ENCODE measurements at places on chromosomes 4 and X. TPM values are rescaled to one million over a fixed set of nuclear protein-coding genes. Genes with fewer than 3 reads are reported as not detected.

- no peak for DNase-seq
These were observed 101.4 kb upstream of the GPC4 start for GRCh38 chrX:133516686-133517085.

DNA sequence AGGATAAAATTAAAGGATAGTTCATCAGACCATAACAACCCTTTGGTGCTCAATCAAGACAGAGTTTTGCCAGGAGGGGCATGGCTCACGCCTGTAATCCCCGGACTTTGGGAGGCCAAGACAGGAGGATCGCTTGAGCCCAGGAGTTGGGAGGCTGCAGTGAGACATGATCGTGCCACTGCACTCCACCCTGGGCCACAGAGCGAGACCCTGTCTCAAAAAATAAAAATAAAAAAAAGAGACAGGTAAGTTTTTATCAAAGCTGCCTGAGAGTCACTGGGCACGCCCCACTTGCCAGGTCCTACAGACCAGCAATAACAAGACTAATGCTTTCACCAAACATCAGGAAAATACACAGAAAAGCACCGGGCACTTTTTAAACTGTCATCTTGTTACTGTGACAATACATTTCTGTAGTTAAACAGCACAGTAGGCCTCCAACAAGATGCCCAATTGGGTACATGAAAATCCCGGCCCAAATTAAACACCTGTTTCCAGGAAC lies 765 bp downstream of the CFAP97 start:
- DNase-seq: no peak

DNA sequence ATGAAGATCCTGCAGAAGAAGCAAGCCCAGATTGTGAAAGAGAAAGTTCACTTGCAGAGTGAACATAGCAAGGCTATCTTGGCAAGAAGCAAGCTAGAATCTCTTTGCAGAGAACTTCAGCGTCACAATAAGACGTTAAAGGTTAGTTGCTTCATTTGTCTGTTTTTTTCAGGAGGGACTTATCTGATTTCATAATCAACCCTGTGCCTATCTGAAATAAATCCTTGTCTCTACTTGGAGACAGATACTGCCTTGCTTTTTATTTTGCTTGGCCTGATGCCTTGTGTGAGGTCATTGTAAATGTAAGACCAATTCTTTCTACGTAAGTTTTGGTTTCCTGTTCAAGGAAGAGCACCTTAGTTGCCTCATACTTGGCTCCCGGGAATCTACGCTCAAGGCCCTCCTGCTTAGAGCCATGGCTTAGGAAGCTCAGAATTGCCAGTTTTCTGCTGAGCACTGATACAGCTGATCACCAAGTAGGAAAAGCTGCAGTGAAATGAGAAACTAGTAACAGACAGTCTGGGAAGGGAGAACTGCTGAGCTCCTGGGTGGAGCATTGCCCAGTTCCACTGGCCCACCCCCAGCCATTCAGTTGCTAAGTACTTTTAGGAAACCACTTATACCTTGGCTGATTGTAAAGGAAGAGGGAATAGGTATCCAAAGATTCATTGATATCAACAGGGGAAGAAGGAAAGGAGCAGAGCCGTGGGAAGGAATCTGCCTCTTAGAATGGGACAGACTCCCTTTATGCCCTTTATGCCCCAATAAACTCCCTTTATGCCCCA lies 41.8 kb downstream of the RBBP7 start:
- no peak for DNase-seq

DNA sequence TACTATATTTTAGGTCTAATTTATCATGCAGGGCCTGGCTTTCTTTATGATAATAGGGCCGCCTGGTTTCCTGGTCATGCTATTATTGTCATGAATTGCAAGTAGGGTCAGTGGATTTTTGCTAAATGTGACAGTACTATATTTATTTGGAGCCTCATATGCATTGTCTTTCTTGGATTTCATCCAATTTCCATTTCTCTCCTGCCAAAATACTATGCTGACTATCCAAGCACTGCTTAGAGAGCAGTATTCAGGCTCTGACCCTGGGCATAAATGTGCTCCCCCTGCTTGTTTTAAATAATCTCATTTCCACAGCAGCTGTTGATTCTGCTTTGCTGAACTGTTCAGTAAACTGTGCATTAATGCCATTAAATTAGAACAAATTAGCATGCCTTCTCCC lies 269.3 kb downstream of the GPM6A start:
- DNase-seq: no peak

DNA sequence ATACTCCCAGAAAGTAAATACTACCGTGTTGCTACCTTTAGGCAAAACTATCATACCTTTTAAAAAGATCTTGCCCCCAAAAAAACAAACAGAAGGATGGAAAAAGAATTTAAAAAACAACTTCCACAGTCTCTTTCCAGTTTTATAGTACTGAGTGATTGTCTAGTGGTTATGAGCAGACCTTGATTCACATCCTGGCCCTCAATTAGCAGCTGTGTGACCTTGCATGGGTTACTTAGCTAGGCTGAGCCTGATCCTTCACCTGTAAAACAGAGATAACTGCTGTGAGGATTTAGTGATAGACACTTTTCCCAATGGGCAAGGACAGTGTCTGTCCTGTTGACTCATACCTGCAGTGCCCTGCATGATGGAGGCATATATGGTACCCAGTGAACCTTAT lies 49.0 kb downstream of the SMAD1 start:
- no peak for DNase-seq

DNA sequence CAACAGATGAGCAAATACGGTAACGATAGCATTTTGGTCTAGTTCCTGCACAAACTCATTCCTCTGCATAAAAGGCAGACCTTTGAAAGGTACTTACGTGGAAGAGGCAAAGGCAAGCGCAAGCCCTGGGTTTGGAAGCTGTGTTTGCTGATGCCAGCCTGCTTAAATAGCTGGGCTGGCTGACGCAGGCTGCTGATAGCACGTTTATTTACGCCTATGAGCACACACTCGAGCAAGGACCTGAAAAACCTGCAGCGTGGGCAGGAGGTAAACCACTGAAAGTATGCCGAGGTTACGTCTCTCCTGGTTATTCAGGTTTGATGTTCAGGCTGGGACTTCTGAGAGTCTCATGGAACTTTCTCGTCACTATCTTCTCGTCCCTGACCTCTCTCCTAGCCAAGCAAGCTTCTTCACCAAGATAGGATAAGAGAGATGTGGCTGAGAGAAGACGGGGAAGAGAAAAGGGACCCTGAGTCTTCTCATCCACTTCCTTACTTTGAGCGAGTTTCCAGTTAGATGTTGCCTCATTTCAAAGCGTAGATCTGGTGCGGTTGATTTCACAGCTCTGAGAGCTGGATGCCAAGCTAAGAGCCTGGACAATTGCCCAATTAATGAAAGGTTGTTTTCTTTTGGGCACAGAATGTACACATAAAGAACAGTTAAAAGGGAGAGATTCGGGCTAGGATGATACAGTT lies at the start of gene HOPX:
HOPX (minus strand) TSS at position 139 of the 695 bp plus-strand sequence. CDS start 23,480 bp downstream, outside the sequence.
- no peak for DNase-seq

DNA sequence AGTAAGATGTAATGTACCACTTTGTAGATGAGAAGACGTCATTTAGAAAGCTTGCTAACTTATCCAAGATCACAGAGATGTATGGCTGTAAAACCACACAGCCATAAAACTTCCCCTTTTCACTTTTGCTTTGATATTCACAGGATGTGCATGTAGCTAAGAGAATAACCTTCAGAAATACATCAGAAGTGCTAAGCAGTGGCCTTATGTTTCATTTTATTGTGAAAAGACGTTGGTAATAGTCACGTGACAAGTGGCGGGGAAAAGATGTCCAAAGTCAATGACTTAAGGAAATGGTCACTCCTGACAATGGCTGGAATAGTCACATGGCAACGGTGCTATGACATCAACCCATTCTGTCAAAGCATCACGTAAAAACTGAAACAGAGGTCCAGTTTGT lies 12.9 kb upstream of the WDR17 start:
- no peak for DNase-seq

DNA sequence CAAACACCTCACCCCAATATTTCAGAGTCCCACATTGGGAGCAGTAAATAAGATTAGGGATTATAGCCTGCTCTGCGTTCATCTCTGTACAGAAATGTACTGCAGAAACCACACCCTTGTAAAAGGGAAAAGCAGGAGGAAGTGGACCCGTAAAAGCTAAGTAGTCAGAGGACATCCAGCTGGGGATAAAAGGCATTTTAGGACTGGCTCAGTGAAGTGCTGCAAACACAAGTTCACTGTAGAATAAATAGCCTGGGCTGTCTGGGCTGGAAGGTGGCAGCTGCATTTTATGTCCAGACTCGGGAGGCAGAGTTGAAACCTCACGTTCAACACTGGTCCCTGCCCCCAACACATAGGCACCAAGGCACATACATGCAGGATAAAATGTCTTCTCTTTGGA lies 178.7 kb upstream of the FAT1 start:
- peak; percentile 45 for DNase-seq

- DNase-seq: no peak
These were observed 32.2 kb downstream of the TBC1D14 start for GRCh38 chr4:6941796-6942195.

- DNase-seq: no peak
These were observed 47.9 kb downstream of the CHIC2 start for GRCh38 chr4:54016504-54016903.

DNA sequence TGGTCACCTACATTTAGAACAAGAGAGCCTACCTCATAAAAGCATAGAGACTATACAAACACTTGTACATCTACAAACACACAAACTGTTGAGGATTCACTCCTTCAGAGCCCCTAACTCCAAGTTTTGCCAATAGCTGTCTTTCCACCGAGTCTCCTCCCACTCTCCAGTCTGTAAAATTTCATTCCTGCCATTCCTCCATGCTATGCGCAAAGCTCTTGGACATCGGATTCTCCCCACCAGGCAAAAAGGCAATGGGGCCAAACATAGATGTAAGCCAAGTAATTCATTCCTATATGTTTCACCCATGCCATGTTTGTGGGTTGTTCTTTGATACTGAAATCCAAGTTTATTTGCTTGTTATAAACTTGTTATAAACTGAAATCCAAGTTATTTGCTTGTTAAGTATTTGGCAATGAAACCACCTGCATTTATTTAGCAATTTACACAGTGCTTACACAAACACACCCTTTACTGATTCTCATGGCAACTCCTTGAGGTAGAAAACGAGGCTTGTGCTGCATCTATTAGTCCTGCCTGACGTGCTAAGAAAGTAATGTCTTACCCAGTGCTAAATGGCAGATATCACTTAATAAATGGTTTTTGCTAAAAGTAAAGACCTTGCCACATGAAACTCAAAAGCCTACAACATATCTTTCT lies 91.1 kb downstream of the SCFD2 start:
- no peak for DNase-seq

DNA sequence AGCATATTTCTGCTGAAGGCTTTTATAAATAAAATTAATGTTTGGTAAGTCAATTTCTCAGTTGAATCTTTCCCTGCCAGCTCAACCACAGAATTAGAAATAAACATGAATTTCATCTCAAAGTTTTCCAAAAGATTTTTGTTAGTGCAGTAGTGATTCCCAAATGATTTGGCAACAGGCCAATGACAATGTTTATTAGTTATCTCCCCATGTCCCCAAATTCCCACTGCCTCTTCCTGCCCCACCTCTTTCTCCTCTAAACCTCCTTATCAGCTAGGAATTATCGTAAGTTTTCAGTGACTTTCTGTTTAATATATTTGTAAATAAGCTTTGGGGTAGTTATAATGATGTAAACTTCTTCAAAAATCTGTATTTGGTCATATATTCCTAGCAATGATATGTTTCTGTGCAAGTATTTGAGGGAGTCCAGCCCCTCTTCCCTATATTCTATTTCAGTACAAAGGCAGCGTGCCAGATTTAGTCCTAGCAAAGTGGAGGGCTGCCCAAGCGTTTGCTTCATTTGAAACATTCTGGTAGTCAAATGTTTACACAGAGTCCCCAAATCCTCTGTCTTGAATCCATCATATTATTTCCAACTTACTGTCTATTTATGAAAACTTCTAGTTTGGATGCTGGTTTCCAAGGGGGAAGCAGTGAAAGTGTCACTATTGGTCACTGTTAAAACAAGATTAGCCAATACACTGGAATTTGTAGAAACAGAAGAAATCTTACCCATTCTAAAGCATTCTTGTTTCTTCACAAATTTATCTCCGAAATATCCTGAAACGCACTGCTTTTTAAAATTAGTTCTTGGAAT lies 33.7 kb upstream of the ANKRD50 start:
- DNase-seq: no peak

DNA sequence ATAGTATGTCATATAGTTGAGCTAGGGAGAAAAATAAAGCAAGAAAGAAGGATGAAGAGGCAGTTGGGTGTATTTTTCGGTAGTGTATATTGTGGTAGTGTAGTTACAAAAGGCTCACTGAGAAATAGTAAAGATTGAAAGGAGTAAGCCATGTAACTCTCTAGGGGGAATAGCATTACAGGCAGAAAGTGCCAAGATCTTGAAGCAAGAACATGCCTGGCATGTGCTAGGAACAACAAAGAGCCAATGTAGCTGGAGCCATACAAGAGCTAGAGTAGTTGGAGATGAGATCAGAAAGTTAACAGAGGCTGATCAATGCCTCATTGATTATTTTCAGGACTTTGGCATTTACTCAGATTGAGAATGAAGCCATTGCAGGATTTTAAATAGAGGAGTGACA lies 3.0 kb downstream of the ABCE1 start:
- DNase-seq: no peak

- DNase-seq: no peak
These were observed 191.6 kb upstream of the ANKRD50 start for GRCh38 chr4:124903995-124904722.

The STBD1 gene
- 16.2 TPM for total RNA-seq

The ASB12 gene
- not detected for total RNA-seq

The ACE2 gene
- 5.0 TPM for total RNA-seq

The NDUFA1 gene
- total RNA-seq: 61.1 TPM

The PDLIM3 gene
- 1,279 TPM for total RNA-seq

The SOX3 gene
- not detected for total RNA-seq

The TRIM75 gene
- total RNA-seq: not detected

The TCEAL2 gene
- 24.2 TPM for total RNA-seq

The BEX4 gene
- 66.8 TPM for total RNA-seq

The FAM9C gene
- not detected for total RNA-seq

The HNRNPDL gene
- 227 TPM for total RNA-seq

The KDR gene
- 104 TPM for total RNA-seq

The ADAM29 gene
- total RNA-seq: not detected

The CSAG2 gene
- total RNA-seq: not detected

The BTK gene
- 5.3 TPM for total RNA-seq

The PHKA1 gene
- total RNA-seq: 7.1 TPM
